ENCODE measurements at places on chromosomes 1 and 21. TPM values are rescaled to one million over a fixed set of nuclear protein-coding genes. Genes with fewer than 3 reads are reported as not detected.

Gene CATSPERE
- total RNA-seq: 0.38 TPM

Gene CFAP107
- total RNA-seq: not detected

Gene CA6
- total RNA-seq: not detected

Gene NTNG1
- not detected for total RNA-seq

Gene SYDE2
- 20.2 TPM for total RNA-seq

Gene KRTAP21-2
- total RNA-seq: not detected
